ENCODE measurements at places on chromosomes 12 and 14. TPM values are rescaled to one million over a fixed set of nuclear protein-coding genes. Genes with fewer than 3 reads are reported as not detected.

SMCO2 gene
- 0.23 TPM for total RNA-seq

KRT73 gene
- total RNA-seq, result not detected

SIX4 gene
- 0.51 TPM for total RNA-seq

ESRRB gene
- total RNA-seq, result not detected

HIGD1C gene
- not detected for total RNA-seq

FNTB gene
- 13.3 TPM for total RNA-seq

ALG10 gene
- total RNA-seq, result 12.9 TPM

ADGRD1 gene
- 0.17 TPM for total RNA-seq

- DNase-seq, result no peak
Measured at GRCh38 chr14:100836941-100837804, 11.3 kb downstream of the MEG3 start.

DNA sequence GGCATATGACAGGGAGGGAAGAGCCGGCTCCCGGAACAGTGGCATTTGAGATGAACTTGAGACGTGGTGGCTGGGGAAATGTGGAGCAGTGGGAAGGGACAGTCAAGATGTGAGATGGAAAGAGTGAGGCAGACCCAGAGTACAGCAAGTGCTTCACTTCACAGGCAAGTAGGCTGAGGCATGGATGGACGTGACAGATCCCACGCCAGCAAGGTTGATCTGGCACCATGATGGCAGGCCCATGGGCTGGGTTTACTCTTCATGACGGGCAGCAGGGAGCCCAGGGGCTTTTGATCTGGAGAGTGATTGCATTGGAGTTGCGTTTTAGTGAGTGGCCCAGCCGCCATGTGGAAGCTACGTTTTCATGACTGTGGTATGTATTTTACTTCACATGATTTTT, 17.9 kb upstream of the EML1 start:
- no peak for DNase-seq

GRCh38 chr12:6140651-6141447, 16.4 kb upstream of the VWF start:
- peak; percentile 76 for DNase-seq

- no peak for DNase-seq
Measured at GRCh38 chr12:112779181-112779580, 12.4 kb upstream of the RPH3A start.

GRCh38 chr14:98689951-98690350, 582.0 kb downstream of the BCL11B start:
- DNase-seq, result no peak

- DNase-seq, result no peak
Measured at GRCh38 chr12:115204957-115205754, 521.2 kb upstream of the TBX3 start.

- DNase-seq, result peak; percentile 74
Measured at GRCh38 chr12:106078358-106079010, 60.3 kb downstream of the NUAK1 start.

GRCh38 chr12:132248453-132249167, 80.8 kb downstream of the GALNT9 start:
- no peak for DNase-seq

DNA sequence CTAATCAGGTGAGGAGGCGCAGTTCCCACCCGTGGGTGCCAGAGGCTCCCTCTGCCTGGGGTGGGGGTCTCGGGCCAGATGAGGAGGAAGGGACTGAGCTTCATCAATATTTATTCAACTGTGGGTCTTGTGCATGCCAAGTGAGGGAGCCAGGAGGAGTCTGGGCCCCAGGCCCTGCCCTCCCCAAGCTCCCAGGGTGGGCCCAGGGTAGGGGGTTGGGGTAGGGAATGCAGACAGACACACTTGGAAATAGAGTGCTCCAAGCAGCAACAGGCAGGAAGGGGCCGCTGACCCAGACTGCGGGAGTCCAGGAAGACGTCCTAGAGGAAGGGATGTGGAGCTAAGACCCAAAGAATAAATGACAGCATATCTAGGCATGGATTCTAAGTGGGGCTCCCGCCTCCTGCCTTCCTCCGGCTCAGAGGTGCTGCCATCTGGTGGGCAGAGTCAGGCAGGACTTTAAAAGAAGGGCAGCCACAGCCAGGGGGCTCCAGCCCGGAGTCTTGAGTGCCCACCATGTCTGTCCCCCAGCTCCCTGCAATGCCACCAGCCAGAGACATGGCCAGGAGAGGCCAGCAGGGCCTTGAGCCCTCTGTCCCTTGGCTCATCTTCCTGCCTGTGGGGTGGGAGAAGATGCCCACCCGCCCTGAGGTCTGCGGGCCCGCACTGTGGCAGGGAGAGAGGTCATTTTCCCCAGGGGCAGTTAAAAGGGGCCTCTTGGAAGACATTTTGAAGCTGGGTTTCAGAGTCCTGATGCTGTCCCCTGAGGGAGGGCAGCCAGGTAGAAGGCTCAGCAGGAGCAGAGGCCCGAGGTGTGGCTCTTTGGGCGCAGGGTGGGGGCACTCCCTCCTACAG, 70.1 kb downstream of the PHETA1 start:
- DNase-seq, result peak; percentile 78

GRCh38 chr12:96876966-96877365, 30.1 kb upstream of the NEDD1 start:
- DNase-seq, result no peak

DNA sequence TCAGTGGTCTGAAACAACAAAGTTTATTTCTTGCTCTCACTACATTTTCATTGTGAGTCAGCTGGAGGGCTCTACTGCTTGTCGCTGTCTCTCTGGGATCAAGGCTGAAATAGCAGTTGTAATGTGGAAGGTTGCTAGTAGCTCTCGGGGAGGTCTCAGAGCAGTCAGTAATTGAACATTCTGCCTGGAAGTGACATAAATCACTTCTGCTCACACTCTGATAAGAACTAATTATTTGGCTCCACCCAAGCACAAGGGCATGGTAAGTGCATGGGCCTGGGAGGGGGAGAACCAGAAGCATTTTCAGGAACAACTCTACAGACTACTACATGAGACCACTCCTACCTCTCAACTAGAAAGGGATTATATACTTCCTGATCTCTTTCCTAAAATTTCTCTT, 128.2 kb downstream of the TMEM117 start:
- DNase-seq, result no peak

DNA sequence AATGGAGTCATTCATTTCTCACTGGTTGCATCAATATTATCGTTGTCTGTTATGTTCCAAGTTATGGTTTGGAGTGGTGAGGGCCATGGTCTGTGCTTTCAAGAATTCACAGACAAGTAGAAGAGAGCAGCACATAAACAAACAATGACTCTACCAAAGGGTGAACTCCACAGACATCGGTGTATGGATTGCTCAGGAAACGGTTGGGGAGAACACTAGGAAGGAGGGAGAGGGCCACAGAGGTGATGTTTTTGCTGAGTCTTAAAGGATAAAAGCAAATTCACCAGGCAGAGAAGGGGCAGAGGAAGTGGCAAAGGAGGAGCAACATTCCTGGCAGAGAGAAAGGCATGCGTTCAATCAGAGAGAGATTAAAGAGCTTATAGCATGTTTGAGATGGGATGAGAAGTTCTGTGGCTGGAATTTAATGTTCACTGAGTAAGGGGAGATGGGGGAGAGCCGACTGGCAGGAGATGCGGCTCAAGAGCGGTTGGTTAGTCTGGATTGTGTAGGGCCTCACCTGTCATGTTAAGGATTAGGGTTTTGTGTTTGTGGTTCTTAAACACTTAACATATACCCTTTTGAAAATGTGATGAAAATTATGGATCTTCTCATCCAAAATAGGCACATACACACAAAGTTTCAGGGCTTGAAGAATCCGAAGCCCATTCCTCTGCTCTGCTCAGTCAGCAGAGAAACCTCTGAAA, 42.3 kb upstream of the FRMD6 start:
- DNase-seq, result peak; percentile 8

GRCh38 chr14:89903340-89903952, 51.1 kb downstream of the EFCAB11 start:
- DNase-seq, result no peak

- peak; percentile 71 for DNase-seq
Measured at GRCh38 chr14:61620130-61620946, 75.0 kb upstream of the HIF1A start.

DNA sequence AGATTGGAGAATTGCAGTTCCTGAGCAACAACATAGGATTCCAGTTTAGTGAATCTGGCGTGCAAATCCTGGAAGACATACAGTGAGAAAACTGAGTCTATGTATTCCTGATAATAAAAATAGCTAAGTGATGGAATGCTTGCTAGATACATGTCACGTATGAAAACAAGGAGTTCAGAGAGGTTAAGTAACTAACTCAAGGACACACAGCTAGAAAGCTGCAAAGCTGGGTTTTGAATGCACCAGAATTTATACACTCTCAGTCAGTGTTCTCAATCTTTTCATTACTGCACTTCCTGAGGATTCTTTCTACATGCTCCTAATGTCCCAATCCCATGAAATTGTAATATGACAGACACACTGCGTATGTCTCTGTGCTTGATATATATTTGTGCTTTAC, 35.3 kb downstream of the TBX3 start:
- no peak for DNase-seq

DNA sequence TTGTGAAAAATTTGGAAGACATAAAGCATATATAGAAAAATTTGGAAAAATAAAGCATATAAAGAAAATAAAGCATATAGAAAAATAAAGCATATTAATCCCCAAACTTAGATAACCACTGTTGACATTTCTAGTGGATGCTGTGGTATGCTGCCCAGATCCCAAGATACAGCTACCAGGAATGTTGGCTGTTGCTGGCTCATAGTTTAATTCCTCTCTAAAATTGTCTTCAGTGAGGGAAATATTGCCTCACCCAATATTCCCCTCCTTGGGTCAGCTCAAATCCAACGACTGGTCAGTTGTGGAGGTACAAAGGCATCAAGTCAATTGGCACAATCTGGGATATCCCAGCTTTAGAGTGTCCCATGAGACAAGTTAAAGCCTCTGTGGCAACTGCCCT, 10.1 kb upstream of the KICS2 start:
- no peak for DNase-seq

DNA sequence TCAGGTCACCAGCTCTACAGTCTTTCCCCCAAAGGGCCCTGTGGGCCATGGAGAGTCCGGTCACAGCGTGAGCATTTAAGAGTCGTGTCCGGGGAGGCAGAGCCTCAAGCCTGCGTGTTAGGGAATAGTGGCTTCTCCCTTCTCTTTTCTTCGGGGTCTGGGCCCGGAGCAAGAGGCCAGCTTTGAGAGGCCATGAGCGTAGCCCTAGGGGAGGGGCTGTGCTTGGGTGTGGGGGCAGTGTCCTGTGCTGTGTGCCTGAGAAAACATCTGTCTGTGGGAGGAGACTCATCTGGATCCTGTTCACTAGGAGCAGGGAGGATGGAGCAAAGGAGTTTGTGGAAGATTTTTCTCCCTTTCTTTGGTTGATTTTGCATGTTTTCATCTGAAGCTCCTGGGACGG, 5.3 kb downstream of the LRP1-AS start:
- no peak for DNase-seq

DNA sequence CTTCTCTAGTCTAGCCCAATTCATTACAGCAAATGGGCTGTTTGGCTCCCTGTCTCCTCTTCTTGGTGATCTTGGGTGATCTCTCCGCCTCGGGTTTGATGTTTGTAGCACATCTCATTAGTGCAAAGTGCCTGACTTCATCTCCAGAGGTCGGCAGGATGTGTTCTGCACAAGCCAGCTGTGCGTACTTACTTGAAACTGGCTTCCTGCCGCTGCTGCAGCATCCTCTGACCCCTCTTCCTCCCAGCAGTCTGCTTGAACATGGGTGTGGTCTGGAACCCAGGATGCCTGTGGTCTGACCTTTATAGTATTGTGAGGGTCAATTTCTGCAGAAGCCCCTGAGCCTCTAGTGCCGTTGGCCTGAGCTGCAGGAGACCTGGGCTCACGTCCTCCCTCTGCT, 99.2 kb downstream of the BEGAIN start:
- DNase-seq, result no peak

GRCh38 chr12:18057051-18057450, 32.9 kb downstream of the RERGL start:
- DNase-seq, result no peak

DNA sequence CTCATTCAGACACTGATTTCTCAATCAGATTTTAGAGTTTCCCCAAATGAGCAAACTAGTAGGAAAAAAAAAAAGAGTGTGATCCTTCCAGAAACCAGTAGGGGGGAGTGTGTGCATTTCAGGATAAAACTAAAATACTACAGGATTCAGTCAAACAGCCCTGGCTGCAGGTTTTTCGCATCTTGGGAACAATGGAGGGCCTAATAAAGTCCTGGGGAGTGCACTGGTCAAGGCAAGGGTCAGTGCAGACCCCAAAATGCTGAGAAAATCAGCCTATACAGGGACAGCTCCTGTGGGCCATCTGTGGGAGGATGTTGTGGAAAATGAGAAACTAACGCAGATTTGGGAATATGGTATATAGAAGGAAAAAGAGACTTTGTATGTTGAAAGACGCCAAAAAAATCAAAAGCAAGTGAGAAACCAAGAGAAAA, 22.2 kb upstream of the ABCD4 start:
- DNase-seq, result peak; percentile 57
